ENCODE measurements at places on chromosomes 13 and 19.

GRCh38 chr19:4705413-4706131 is 18.1 kb downstream of the DPP9 start:
- no peak for DNase-seq

- no peak for DNase-seq
Measured at GRCh38 chr13:57634839-57635165, 3.3 kb downstream of the PCDH17 start.

- DNase-seq: no peak
Measured at GRCh38 chr19:16366433-16367260, 42.0 kb downstream of the KLF2 start.

DNA sequence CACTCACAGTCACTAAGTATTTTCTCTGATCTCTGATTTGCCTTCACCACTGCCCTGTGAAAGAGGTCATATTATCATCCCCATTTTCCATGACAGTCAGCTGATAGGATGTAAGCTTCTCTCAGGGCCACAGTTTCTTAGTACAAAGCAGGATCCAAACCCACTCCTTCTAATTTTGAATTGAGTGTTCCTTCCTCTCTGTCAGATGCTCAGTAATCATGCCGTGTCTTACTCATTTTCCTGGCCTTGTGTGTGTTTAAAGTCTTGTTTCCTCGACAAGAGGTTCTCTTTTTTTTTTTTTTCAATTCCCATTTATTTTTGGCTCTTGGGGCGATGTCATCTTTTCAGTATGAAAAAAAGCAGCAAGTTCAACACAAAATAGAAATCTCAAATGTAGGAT is 72.3 kb downstream of the NAA16 start:
- no peak for DNase-seq

- no peak for DNase-seq
Measured at GRCh38 chr19:46021531-46022041, 1.3 kb downstream of the PGLYRP1 start.

GRCh38 chr13:18233783-18234299 is 947.8 kb downstream of the TUBA3C start:
- no peak for DNase-seq

- no peak for DNase-seq
Measured at GRCh38 chr13:114311387-114311786, 2.9 kb upstream of the CHAMP1 start.

GRCh38 chr13:85825454-85825853 is 26.2 kb upstream of the SLITRK6 start:
- no peak for DNase-seq

DNA sequence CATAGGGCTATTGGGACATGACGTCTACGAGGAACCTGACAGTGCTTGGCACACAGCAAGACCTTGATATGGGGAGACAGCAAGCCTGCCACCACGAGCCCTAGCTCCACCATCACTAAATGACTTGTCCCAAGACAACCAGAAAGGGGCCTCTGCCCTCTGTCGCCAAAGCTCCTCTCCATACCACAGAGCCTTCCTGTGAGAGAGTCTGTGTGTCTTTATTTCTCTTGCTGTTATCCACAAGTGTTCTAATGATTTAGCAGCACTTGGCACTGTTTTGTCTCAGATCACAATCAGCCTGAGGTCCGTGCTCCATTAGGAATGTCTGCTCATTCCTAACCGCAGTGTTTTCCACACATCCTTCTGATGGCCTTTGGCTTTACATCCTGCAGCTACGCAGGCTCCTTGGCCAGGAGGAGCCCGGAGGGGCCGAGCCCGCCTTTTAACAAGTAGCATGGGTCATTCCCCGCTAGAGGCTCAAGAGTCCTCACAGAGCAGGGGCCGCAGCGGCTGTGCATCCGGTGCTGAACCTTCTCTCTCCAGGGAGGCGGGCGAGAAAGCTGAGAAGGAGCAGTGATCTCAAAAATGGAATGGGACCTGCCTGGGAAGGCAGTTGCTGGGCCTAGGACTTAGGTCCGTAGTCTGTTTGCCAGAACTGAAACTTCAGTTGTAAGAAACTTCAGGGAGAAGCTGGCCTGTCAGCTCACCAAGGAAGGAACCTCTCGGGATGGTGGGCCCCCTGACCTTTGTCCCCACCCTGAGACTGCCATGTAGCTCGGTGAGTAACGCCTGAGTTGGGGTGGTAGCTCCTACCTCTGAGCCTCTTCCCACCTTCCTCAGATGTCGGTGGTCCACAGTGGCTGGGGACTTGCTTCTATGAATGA is 61.1 kb upstream of the HMGB1 start:
- no peak for DNase-seq

GRCh38 chr13:57627663-57628062 is 3.9 kb upstream of the PCDH17 start:
- no peak for DNase-seq

GRCh38 chr13:65803530-65804392 is 1426.4 kb downstream of the PCDH9 start:
- DNase-seq: no peak

GRCh38 chr13:73157031-73157430 is 98.2 kb downstream of the KLF5 start:
- no peak for DNase-seq

DNA sequence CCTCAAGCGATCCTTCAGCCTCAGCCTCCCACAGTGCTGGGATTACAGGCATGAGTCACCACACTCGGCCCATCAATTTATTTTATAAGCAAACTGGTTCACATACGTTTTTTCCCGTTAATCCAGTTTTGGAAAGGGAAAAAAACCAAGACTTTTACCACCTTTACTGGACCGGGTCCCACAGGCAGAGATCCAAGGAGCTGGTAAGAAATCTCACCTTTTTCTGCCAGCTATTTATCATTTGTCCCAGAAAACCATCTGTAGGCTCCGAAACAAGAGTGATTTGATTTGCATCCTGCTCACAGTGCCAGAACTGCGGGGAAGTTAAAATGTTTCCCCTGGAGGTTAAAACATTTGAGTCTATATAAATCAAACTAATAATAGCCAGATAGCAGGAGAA is 6.3 kb upstream of the FUT2 start:
- DNase-seq: no peak

DNA sequence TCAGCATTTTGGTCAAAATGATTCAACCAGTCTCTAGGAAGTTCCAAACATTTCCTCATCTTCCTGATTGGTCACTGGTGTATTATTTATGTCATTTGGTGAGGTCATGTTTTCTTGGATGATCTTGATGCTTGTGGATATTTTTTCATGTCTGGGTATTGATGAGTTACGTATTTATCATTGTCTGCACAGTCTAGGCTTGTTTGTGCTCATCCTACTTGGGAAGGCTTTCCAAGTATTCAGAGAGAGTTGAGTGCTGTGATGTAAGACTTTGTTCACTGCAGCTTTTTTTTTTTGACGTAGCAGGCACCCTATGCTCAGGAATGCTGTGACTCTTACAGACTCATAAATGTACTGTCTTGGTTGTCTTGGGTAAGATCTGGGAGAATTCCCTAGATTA is 509.5 kb downstream of the SLITRK1 start:
- no peak for DNase-seq

- no peak for DNase-seq
Measured at GRCh38 chr19:10669246-10669645, 15.1 kb downstream of the ILF3 start.

DNA sequence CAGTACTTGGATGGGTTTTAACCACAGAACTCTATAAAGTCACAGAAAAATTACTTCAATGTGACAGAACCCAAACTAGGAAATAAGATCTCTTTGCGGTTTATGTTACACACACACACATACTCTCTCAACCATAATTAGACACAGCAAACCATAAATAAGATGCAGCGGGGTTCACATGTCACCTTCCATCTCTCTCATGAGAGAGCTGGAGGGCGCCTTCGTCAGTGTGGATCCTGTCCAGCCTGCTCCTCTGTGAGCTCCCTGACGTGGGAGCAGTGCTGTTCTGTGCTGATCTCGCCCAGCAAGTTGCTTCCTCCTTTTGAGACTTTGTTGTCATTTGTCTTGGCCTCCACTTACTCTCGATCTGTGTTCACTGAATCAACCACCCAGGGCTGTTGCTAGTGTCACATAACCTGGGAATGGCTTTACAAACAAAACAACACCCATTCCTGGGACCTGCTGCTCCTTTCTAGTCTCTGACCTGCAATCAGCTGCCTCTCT is 204.9 kb upstream of the KL start:
- DNase-seq: no peak

DNA sequence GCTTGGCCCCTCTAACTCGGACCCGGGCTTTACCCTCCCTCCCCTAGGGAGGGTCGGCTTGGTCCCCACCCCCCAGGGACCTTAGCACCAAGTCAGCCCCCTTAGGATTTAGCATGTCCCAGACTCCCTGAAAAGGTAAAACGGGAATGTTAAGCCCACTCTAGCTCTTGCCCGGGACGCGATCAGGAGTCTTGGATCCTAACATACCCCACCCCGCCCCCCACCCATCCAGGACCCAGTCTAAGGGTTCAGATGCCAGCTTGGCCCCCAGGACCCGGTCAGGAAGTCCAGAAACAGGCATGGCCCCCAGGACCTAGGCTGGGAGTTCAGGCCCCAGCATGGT is 437 bp downstream of the EPOR start:
- DNase-seq: no peak

- no peak for DNase-seq
Measured at GRCh38 chr19:31520633-31521032, 171.4 kb upstream of the TSHZ3 start.

DNA sequence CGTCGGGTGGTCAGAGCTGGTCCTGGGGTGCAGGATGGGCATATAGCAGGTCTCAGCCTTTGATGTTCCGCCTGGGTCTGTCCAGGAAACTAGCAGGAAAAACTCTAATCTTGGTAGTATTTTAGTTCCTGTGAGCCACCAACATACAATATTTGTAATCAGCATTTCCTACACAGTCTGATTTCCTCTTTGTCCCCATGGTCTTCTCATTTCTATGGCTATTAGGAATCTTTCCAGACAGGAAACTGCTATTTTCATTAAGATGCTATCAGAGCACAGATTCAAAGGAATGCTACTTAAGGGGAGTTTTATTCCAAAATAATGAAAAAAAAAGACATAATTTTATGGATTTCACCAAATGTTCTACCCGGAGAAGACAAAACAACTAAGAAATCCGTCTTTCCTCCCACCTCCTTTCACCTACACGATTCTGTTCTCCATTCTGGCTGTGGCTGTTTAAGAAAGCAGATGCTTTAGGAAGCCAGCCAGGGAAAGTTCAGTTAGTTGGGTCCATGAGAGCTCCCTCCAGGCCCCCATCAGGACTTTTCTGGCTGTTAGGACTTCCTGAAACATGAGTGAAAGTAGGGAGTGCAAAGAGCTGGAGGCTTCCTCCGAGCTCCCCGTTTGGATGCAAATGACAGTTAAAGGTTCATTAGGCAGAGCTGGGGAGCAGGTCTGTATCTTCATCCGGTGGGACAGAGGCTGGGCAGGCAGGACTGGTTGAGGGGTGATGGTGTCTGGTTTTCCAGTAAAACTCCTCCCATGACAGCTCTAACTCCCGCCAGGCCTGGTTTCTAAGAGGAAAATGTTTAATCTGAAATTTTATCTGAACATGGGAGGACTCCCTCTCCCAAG is 36.3 kb downstream of the SHISA2 start:
- DNase-seq: no peak

GRCh38 chr19:11322269-11323024 is 17.0 kb downstream of the RAB3D start:
- DNase-seq: no peak

GRCh38 chr13:97185291-97185690 is 36.8 kb upstream of the MBNL2 start:
- DNase-seq: no peak

DNA sequence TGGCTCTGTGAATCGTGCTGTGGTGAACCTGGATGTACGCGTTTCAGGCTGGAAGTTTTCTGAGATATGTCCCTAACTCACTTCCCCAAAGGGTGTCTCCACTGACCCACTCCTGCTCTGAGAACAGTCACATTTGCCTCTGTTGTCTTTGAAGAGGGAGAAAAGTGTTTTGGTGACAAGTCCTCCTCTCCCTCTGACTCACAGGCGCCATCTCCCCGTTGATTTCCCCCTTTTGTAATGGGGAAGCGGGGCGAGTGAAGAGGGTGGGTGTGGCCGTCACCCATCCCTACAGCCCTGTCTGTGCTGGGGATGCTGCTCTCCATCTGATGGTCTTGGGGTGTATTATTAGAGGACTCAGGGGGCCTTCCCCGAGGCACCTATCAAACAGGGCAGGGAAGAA is 9.6 kb downstream of the APC2 start:
- DNase-seq: no peak

DNA sequence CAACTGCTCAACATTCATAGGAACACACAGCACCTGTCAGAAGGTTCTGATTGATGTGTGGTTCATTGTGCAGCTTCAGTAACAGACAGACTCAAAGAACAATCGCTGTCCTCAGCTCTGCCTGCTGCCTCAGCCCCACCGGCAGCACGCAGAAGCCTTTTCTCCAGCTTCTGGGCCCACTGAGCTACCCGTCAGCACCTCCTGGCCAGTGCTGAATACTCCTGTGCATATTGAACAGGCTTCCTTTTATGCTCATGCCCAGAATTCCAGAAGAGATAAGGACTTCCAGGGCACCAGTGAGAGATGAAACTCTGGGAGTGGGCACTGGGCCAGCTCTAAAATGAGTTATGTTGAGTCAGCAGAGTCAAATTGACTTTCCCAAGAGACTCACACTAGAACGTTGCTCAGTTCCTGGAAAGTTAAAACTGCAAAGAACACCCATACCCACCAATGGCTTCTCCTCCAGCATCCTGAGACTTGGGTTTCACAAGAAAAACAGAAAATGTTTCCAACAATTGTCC is 119.3 kb downstream of the COL4A1 start:
- DNase-seq: no peak

DNA sequence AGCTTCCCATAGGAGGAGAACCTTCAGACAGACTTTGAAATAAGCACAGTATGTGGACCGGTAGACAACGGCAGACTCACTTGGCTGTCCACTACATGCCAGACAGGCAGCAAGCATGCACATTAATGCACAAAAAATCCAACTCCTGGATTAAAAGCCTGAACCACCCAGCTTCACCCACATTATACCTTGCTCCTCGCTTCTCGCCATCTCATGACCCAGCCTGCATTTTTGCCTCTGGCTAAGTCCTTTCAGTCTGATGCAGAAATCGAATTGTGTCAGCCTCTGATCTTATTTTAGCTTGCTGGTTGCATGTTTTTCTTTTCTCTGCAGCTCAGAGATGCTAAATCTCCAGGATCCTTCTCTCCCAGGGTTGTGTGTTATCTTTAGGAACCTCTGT is 358.7 kb downstream of the RFC3 start:
- no peak for DNase-seq

- DNase-seq: no peak
Measured at GRCh38 chr13:29918845-29919244, 68.4 kb upstream of the UBL3 start.

DNA sequence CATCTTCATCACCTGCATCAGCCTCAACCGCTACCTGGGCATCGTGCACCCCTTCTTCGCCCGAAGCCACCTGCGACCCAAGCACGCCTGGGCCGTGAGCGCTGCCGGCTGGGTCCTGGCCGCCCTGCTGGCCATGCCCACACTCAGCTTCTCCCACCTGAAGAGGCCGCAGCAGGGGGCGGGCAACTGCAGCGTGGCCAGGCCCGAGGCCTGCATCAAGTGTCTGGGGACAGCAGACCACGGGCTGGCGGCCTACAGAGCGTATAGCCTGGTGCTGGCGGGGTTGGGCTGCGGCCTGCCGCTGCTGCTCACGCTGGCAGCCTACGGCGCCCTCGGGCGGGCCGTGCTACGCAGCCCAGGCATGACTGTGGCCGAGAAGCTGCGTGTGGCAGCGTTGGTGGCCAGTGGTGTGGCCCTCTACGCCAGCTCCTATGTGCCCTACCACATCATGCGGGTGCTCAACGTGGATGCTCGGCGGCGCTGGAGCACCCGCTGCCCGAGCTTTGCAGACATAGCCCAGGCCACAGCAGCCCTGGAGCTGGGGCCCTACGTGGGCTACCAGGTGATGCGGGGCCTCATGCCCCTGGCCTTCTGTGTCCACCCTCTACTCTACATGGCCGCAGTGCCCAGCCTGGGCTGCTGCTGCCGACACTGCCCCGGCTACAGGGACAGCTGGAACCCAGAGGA is 2.6 kb downstream of the P2RY11 start:
- DNase-seq: no peak

Measured in iPS DF 6.9 (cell line).